Upper lobe of left lung (tissue), 6 donors: ENCODE measurements at places on chromosomes 4 and X. TPM values are rescaled to one million over a fixed set of nuclear protein-coding genes. Genes with fewer than 3 reads are reported as not detected.

Gene TMPRSS11F
- total RNA-seq = not detected

Gene PIR
- total RNA-seq = 19.9 TPM

Gene MFAP3L
- 11.7 TPM for total RNA-seq

Gene DAPP1
- total RNA-seq = 11.5 TPM

Gene CENPVL2
- total RNA-seq = not detected

Gene LAMP2
- total RNA-seq = 141 TPM

Gene MXD4
- total RNA-seq = 79.7 TPM

Gene XAGE2
- total RNA-seq = 2.7 TPM

Gene TCEAL7
- total RNA-seq = 0.97 TPM

Gene CT45A3
- not detected for total RNA-seq
